ENCODE measurements at places on chromosomes 6 and 20.

- DNase-seq = no peak
Measured at GRCh38 chr6:35710241-35710847, 21.6 kb upstream of the FKBP5 start.

DNA sequence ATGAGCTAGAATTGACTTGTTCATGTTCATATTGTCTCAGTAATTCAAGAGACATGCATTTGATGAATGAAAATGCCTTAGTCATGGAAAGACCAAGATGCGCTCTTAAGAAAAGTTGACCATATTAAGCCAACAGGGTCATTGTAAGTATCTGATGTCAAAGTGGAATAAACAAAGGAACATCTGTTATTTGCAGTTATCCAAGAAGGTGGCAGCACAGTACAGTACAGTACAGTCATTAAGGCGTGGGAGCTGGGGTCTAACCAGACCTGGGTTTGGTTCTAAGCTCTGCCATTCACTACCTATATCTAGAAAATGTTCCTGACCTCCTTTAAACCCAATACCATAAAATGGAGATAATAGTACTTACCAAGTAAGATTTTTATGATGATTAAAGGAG, 178.1 kb downstream of the BACH2 start:
- DNase-seq = no peak

DNA sequence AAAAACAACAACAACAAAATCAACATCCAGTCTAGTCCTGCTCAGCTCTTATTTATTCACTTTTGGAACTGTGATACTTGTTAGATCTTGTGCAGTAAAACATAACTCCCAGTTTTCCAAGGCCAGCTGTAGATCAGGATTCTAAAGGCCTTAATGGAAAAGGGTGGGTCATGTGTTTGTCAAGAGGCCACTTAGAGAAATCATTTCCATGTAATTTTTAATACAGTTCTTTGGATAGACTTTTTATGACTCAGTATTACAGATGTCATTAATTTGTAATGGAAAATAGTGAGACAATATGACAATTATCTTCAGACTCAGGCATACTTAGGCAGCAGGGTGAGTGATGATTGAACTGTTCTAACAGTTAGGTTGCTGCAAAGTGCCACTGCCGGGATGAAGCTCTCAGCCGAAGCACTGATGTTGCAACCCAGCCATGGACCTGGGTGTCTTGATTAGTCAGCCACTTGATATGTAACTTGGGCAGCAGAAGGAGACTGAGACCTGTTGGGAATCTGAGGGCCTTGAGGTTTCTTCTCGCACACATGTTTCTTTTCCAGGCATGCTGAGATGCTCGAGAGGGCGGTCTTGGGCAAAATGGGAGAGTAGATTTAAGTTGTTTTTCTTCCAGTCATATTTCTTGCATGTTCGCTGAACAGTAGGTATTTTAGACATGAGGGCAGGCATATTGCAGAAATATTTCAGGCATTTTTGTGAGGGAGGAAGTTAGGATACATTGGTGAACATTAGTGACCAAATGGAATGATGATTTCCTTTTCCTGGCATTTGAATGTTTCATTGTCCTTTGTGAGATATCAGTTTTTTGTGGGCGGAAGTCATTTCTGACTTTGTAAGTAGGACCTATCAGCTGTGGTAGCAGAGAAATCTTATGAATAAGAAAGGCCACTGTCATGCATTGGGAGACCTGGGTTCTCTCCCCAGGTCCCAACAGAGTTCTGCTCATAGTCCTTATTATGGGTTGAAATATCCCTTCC, 52.3 kb downstream of the SLX4IP start:
- DNase-seq = no peak

DNA sequence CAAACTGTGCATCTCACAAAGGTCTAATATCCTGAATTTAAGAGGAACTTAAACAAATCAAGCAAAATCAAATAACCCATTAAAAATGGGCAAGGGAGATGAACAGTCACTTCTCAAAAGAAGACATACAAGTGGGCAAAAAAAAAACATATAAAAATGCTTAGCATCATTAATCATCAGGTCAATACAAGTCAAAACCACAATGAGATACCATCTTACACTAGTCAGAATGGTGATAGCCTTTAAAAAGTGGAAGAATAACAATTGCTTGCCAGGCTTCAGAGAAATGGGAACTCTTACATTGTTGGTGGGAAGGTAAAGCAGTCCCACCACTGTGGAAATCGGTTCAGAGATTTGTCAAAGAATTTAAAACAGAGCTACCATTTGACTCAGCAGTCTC, 646.7 kb upstream of the PTCHD4 start:
- no peak for DNase-seq

DNA sequence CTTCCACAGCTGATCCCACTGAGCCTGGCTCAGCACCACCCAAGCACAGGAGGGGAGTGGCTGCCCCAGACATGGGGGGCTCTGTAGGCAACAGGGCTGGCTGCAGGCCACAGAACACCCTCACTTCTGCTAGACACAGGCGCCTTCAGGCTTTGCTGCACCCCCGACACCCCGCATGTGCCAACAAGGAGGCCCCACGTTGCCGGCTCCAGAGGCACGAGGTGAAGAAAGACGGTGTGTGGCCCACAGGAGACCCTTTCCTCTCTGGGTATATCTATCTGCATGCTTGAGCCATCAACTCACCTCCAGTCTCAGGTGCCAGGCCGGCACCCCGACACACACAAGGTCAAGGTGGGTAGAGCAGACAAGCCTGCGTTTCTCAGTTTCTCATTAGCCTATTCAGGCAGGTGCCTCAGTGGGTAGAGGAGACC, 158.3 kb downstream of the DLL1 start:
- DNase-seq = no peak

DNA sequence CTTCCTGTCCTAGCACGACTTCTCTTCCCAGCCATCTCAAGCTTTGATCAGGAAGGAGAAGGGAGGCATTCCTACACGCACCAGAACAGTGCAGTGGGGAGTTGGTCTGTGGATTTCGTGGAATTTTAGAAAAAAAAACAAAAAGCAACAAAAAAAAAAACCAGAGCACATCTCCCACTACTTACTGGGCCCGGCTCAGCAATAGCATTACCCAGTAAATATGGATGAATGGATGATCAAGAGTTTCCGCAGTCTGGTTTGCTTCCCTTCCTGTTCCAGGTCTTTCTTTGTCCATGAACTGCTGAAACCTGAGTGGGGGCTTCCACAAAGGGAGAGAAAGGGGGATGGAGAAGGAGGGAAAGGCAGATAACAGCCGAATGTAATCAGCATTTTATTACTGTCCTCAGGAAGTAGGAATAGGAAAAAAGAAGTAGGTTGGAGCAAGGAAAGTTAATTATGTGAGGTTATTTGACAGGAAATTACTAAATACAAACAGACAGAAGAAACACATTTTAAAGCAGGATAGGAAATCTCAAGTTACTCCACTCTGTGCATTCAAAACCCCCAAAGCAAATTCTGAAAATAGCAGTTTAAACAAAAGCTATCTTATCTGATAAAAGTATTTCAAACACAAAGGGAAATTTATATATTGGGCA, 349.0 kb downstream of the PRL start:
- no peak for DNase-seq

DNA sequence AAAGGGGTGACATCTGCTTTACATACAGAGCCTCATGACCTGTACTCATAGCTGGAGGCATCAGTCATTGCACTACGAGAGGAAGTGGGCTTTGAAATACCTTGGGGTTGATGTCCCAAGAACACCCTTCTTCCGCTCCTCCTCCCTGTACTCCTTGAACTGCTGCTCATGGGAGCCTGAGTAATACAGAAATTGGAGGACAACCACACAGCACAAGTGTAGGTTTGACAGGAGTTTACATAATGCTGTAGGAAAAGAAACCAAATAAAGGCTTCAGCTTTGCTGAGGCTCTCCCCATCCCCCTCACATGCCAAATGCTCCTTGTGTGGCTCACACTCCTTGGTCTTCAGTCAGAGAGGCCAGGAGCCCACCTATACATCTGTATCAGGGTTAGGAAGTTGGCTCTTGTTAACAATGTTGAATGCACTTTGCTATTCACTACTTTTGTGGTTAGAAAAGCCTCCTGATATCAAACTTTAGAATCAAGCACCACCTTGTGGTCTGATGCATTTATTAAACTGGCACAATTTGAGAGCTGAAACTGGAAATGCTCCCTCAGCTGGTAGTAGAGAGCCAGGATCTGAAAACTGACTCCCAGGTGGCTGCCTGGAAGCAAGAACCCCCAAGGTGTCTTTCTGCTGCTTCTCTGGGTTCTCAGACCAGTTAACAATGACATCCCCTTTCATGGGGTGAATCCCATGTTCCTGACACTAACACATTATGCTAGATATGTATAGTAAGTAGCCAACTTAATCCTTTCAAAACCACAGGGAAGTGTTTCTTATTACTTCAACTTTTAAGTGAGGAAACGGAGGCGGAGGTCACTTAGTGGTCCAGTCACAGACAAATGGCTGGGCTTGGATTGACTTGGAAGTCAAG, 56.2 kb upstream of the EDN1 start:
- DNase-seq = no peak

DNA sequence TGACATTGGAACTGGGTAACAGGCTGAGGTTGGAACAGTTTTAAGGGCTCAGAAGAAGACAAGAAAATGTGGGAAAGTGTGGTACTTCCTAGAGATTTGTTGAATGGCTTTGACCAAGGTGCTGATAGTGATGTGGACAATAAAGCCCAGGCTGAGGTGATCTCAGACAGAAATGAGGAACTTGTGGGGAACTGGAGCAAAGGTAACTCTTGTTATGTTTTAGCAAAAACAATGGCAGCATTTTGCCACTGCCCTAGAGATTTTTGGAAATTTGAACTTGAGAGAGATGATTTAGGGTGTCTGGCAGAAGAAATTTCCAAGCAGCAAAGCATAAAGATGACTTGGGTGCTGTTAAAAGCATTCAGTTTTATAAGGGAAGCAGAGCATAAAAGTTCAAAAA, 474.7 kb upstream of the ADGRB3 start:
- no peak for DNase-seq

DNA sequence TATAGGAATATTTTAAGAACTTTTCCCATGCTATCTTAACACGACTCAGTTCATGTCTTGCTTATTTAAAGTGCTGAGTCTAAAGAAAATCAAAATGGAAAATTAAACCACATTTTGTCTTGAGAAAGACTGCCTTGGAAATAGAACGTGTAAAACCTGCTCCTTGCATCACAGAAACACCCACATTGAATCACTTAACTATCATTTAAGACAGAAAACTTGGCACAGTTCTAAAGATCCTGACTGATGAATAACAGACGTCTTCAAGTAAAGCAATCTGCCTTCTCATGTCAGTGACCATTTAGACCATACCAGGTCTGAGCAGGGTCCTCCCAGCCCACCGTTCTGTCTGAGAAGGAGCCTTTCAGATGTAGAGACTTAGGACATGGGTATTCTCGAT, 7.4 kb downstream of the PERP start:
- DNase-seq = no peak

GRCh38 chr6:87922196-87922946, 125.3 kb upstream of the SPACA1 start:
- DNase-seq = no peak

GRCh38 chr6:110039981-110040383, 61.9 kb downstream of the GPR6 start:
- DNase-seq = peak; percentile 26

DNA sequence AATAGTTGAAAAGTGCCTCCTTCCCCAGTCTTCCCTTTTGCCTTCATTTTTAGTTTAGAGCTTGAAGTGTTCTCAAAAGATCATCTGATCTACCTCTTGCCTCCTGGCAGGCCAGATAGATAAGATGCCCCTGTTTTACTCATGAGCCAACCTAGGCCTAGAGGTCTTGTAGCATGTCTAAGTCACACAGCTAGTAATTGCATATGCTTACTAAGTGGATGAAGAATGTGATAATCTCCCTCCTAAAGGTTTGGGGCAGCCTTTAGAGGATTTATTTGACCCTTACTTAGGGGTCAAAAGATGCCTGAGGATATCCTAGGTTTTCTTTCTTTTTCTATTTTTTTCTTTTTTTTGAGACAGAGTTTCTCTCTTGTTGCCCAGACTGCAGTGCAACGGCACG, 2.1 kb downstream of the C6orf141 start:
- no peak for DNase-seq

DNA sequence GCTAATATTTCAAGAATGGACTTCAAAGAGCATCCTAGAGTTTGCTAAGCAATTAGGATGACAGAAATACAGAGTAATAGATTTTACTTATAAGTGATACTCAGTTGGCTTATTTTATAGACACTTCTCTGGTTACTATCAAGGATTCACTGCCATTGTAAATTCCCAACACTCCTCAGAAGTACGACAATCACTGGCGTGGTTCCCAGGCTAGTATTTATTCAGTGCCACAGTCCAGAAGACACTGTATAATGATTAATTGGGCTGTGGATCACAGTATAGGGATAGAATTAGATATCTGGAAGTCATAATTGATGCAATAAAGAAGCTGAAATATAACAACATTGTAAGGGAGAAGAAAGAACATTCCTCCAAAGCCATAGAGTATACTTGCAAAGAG, 15.7 kb downstream of the MANEA start:
- no peak for DNase-seq

GRCh38 chr20:47181056-47181862, 175.2 kb downstream of the ZMYND8 start:
- no peak for DNase-seq
